Fibroblast of skin of left quadriceps (primary cell): ENCODE measurements at places on chromosomes 5 and 9.
A peak's percentile ranks its signal among the peaks of the same experiment; 100 is the strongest.

DNA sequence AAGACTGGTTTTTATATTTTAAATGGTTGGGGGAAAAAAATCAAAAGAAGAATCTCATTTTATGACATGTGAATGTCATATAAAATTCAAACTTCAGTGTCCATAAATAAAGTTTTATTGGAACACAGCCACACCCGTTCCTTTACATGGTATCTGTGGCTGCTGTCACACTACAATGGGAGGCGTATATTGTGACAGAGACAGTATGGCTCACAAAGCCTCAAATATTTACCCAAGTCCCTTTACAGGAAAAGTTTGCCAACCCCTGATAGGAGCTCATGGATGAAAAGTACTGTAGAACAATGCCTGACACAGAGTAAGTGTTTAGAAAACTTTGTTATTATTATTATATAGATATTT is 5.2 kb upstream of the DUSP1 start:
- no peak for DNase-seq

- no peak for DNase-seq
Observed at GRCh38 chr9:35522187-35522586, 32.3 kb downstream of the RUSC2 start.

GRCh38 chr5:963673-964531 is 44.7 kb upstream of the NKD2 start:
- peak; percentile 79 for DNase-seq

DNA sequence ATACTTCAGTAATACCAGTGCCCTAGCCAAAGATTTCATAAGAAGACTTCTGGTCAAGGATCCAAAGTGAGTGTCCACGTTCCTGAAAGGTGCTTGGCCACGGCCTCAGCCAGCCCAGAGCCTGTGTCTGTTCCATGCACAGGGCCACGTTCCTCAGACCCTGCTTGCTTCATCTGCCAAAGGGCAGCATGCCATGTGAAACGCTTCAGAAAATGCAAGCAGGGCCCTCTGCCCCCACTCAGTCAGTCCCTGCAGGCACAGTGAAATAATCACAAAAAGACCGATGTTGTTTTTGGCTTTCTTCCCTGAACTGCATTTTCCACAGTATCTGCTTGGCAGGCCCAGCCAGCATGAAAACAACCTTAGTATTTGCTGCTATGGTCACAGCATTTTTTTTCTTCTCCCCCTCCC is 85.5 kb upstream of the CTSL start:
- no peak for DNase-seq

DNA sequence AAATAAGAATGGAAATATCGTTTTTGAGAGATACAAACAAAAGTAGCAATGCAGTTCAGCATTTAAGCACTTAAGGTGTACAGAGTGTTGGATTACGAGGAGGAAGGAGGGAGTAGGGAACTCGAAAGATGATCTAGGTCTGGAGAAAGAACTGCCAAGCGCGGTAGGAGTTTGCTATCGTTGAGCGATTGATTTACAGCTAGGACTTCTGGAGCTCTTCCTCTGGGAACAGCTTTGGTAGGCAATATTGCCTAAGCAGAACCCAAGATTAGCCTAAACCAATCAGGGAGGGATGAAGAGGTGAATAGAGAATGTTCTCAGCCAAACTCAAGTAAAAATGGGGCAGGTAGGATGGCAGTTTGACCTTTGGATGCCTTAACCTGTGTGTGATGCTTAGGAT is 965 bp downstream of the CLTA start:
- no peak for DNase-seq

DNA sequence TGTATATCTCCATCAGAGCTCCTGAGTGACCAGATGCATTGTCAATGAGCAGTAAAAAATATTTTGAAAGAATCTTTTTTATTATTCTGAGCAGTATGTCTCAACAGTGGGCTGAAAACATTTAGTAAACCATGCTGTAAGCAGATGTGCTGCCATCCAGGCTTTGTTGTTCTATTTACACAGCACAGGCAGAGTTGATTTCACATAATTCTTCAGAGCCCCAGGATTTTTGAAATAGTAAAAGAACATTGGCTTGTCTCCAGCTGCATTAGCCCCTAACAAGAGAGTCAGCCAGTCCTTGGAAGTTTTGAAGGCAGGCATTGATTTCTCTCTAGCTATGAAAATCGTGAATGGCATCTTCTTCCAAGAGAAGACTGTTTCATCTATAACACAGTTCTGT is 25.2 kb upstream of the ENTREP1 start:
- no peak for DNase-seq

DNA sequence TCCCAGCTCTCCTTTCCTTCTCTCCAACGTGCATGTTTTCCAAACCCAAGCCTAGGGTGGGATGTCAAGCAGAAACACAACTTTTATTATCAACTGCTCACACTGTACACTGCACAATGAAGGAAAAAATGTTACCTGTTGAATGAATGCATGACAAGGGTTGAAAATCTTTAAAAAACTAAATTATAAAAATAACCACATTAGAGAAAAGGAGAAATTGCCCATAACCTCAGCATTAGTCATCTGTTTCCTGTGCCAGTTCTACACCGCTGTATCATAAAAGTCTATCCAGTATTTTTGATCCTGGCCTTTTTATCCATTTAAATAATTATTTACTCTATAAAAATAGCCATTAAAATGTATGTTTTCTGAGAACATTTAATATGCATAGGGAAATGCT is 101.1 kb downstream of the APBA1 start:
- no peak for DNase-seq

DNA sequence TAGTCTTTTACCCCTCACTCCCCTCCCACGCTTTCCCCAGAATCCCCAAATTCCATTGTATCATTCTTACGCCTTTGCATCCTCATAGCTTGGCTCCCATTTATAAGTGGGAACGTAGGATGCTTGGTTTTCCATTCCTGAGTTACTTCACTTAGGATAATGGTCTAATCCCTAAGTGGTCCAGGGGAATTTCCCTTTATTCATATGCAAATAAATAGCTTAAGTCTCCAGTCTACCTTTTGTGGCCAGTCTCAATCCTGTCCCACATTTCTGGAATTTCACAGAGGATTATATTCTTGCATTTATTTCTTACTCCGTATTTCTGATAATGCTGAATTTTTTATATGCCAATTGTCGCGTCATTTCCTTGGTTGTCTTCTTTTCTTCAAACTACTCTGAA is 245.6 kb upstream of the DAB2 start:
- no peak for DNase-seq

- DNase-seq = no peak
Observed at GRCh38 chr5:125199968-125200865, 453.8 kb upstream of the ZNF608 start.

GRCh38 chr9:123322273-123323195 is 33.5 kb upstream of the CRB2 start:
- no peak for DNase-seq

- no peak for DNase-seq
Observed at GRCh38 chr5:52543594-52543993, 244.1 kb upstream of the ITGA1 start.

- DNase-seq = peak; percentile 7
Observed at GRCh38 chr9:130243015-130243881, 22.3 kb upstream of the HMCN2 start.

GRCh38 chr9:71746023-71746757 is 22.1 kb downstream of the CEMIP2 start:
- no peak for DNase-seq

DNA sequence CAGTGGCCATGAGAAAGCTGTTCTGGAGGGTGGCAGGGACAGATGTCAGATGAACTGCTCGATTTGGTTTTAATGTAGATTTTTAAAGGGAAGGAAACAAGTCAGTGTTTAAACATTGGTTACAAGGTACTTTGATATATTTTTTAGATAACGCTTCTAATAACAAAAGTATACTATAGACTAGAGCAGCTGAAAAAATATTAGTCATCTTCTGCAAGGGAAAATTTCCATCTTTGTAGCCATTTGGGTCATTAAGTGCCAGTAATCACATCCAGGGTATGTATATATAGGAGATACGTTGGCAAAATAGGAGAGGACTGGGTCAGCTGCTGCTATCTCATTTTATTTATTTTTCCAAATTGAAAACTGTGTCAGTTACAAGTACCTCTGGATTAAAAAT is 69.0 kb downstream of the SV2C start:
- no peak for DNase-seq

DNA sequence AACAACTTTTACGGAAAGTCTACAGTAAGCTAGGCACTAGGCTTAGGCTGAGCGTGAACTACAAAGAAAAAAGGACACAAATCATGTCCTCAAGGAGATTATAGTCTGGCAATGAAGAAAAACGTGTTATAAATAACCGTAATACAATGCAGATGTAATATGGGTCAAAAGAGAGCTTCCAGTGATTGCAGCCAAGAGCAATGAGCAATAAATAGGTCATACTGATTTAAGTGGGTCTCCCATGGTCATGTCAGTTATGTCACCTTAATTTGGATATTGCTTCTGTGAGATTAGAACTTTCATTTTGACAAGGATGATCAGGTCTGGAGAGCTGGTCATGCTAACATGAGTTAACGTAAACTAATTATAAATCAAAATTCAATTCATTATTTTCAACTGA is 158.6 kb upstream of the GNA14 start:
- no peak for DNase-seq

DNA sequence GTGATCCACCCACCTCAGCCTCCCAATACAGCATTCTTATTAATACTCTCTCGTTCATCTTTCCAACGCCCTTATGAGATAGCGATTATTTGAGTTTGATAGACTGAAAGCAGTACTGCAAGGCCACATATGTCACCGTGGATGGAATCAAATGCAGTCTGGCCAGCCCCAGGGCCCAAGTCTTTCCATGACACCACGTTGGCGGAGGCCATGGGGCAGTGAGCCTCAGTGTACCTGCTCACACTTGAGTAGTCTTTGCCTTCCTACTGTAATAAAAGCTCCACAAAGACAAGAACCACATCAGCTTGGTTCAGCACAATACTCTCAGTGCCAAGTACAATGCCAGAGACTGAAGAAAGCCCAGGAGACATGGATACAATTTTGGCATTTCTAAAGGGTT is 88.5 kb downstream of the TTLL11 start:
- DNase-seq = no peak
